ENCODE measurements at places on chromosomes 7 and 10.
A peak's percentile ranks its signal among the peaks of the same experiment; 100 is the strongest.

DNA sequence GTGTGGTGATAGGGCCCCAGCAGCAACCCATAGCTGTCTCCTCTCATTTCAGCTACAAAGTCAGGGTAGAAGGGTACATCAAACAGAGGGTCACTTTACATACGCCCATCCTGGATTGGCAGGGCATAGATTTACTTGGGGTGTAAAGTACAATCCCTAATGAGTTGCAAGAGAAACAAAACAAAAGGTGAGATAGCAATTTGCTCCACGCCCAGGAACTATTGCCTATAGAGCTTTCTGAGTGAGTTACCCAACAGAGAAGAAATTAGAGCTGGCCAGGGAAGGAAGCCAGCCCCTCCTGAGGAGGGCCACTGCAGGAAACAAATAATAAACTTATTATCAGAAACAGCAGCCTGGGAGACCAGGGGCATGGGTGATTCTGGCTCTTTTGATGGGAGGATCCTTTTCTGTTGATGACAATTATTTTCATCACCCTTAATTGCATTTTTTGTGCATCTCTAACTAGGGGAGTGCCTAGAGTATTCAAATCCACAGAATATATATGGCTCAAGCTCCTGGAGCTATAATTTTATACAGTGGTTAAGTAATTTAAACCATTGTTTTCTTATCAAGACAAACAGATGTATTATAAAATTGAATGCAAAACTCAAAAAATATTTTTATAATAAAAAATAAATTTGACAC lies 47.4 kb downstream of the SLC26A5 start:
- no peak for DNase-seq

- no peak for DNase-seq
Measured at GRCh38 chr10:29714096-29714874, 79.5 kb upstream of the SVIL start.

- no peak for DNase-seq
Measured at GRCh38 chr10:110636932-110637557, 7.1 kb upstream of the RBM20 start.

DNA sequence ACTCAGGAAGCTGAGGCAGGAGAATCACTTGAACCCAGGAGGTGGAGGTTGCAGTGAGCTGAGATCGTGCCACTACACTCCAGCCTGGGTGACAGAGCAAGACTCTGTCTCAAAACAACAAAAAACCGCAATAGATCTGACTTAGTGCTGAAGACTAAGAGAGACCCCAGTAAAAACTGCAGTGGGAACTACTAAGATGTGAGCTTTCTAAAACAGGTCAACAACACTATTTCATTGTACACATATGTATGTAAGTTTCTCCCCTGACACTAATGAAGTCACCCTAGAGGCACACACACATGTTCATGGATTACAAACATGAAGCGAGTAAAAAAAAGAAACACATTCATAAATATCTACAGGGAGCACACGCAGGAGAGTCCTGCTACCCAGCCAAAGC lies 68.3 kb downstream of the PDE1C start:
- DNase-seq, result no peak

- no peak for DNase-seq
Measured at GRCh38 chr10:28214219-28214618, 88.6 kb downstream of the MPP7 start.

DNA sequence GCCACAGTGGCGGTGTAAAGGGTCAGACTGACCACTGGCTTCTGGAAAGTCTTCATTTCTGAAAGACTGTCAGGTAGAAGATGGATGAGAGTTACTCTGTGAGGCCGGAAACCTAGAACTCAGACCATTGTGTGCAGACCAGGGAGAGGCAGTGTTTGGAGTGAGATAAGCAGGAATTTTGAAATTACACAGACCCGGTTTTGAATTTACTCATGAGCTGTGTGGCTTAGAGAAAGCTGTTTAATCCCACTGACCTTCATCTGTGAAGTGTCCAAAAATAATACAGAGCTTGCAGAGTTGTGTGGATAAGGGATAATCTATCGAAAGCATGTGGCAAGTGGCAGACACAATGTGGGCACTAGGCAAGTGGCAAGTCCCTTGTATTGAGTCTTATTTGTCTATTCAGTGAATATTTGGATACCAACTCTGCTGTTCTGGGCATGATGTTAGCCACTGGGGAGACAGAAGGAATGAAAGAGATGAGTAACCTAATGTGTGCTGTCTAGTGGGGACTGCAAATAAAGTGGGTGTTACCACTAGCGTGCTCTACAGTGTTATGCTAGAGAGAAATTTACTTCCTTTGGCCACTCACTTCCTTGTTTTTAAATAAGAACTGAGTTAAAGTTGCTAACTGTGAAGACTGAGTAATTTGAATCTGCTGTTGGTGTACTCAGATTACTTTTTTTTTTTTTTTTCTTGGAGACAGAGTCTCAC lies 69.4 kb downstream of the KIAA1217 start:
- no peak for DNase-seq

DNA sequence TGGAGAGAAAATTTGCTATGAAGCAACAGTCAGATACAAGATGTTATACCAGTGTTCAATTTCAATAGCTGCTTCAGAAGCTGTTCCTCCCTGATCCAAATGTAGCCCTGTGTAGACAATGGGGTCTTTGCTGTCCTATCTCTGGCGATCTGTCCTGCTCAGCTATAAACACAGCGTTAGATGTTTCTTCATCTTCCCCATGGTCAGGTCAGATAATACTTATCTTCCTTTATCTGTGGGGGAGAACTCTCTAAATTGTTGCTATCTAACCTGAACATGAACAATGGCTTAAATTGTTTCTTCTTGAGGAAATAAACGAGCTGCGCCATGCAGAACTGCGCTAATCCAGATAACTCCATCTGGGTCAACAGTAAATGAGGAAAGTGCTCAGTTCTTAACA lies 15.6 kb upstream of the KIAA1217 start:
- no peak for DNase-seq

DNA sequence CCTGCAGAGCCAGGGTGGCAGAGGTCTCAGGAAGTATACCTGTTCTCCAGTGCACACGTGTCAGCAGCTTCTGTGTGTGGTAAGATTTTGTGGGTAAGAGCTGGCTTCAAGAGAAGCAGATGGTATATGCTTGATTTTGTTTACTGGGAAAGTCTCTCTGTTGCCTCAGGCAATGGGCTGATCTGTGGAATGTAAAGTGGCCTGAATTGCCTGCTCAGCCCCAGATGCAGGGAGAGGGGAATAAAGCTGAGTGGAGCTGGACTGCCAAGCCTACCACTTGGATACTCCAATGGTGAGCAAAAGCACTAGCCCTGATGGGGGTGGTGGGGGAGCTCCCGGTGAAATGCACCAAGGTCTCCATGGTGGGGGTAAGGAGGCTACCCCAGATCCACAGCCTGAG lies 156.1 kb downstream of the WDR11 start:
- no peak for DNase-seq

DNA sequence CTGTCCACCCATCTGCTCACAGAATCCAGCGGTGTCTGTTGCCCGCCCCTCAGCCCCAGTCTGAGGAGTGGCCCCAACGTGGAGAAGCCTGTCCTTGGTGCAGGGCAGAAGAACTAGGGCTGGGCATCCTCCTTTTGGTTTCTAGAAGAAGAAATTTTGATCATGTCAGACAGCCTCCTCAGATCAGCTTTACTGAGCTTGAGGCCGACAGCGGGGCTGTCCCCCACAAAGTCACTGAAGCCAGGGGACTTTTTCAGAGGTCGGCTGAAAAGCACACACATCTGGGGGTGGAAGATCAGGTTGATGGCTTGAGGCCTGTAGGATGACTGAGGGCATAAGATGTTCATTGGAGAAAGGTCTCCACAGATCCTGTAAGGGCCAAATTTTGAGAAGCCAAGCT lies 767.9 kb downstream of the GRID1 start:
- no peak for DNase-seq

- DNase-seq, result no peak
Measured at GRCh38 chr10:6607778-6608177, 27.7 kb upstream of the PRKCQ start.

GRCh38 chr10:71084061-71084817 lies 128.1 kb upstream of the UNC5B start:
- no peak for DNase-seq

- no peak for DNase-seq
Measured at GRCh38 chr10:80485076-80485945, 31.2 kb downstream of the TSPAN14 start.

GRCh38 chr7:4174016-4174415 lies 508.1 kb upstream of the FOXK1 start:
- DNase-seq, result no peak

DNA sequence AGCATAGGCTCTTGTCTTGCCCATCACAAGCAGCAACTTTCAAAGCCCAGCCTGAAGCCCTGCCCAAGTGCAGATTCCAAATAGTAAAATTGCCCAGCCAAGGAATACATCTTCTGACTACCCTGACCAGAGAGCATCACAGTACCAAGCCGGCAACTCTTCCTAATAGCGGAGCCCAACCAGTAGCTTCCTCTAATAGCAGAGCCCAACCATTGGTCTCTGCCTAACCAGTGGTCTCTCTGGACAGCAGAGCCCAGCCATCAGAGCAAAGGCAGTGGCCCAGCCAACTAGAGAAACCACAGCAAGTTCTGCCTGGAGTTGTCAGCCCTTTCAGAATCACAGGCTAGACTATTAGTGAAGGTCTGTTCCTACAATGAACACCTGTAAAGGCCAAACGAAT lies 285.6 kb downstream of the HGF start:
- no peak for DNase-seq

DNA sequence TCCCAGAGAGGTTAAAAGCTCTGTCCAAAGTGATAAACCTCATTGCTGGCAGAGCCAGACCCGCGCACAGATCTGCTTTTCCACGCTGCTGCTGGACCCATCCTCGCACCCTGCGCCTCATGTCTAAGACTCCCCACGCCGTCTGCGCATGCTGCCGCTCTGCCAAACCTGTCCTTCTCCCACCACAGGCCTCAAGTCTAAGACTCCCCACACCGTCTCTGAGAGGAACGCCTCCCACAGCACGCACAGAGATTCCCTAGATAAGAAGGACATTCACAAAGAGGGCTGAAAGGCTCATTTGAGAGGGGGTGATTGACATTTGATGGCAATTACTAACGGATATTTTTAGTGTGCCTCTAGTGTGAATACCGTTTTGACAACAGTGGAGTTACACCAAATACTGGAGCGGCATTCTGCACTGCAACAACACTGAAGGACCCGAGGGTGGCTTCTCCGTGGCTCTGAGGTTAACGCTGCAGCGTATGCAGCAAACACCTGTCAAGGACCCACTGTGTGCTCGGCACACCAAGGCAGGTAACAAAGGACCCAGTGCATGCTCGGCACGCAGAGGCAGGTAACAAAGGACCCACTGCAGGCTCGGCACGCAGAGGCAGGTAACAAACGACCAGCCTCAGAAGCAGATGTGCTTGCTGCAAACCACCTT lies 231.4 kb downstream of the DNAJB6 start:
- no peak for DNase-seq

DNA sequence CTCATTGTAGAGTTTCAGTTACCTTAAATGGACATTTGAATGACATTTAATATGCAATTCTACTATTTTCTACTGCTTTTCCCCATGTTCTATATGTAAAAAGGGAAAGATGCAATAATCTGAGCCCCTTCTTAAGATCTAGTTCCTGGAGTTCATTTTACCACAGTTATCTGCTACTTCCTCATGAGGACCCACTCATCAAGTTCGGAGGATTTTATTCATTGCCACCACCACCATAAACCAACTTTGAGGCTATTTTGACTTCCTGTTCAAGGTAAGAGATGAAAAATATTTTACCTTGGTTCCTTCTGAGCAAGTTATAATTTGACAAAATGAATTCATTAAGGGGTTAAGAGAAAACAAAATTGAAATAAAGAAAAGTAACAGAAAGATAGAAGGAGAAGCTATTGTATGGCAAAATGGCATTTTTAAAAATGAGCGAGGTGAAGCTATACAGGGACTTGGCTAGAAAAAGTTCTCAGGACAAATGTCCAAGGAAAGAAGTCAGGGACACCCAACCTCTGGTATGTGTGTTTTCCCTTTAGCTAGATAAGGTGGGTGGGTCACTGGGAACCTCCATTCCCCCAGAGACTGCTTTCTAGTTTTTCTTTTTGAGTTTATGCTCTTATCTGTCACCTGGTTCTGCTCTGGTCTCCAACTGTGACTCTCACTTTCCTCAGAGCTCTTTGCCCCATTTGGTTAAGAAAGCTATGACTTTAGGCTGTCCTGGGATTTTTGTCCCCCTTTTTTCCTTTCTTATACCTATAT lies 14.9 kb upstream of the FAM3C start:
- no peak for DNase-seq

DNA sequence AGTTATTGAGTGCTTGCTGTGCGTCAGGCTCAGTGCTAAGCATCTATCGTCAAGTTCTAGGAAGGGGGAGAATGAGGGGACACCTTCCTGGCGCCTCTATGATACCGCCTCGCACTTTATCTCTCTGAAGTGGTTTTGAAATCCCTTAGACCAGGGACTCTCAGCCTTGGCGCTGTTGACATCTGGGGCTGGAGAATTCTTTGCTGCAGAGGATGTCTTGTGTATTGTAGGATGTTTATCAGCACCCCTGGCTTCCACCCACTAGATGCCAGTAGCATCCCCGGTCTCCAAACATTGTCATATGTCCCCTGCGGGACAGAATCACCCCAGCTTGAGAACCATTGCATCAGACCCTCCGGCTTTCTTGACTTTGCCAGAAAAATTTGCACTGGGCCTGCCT lies 285.5 kb downstream of the CCDC3 start:
- no peak for DNase-seq

- DNase-seq, result no peak
Measured at GRCh38 chr10:76230921-76231285, 799.5 kb downstream of the LRMDA start.

GRCh38 chr10:61786728-61787127 lies 114.8 kb upstream of the ARID5B start:
- peak; percentile 7 for DNase-seq

DNA sequence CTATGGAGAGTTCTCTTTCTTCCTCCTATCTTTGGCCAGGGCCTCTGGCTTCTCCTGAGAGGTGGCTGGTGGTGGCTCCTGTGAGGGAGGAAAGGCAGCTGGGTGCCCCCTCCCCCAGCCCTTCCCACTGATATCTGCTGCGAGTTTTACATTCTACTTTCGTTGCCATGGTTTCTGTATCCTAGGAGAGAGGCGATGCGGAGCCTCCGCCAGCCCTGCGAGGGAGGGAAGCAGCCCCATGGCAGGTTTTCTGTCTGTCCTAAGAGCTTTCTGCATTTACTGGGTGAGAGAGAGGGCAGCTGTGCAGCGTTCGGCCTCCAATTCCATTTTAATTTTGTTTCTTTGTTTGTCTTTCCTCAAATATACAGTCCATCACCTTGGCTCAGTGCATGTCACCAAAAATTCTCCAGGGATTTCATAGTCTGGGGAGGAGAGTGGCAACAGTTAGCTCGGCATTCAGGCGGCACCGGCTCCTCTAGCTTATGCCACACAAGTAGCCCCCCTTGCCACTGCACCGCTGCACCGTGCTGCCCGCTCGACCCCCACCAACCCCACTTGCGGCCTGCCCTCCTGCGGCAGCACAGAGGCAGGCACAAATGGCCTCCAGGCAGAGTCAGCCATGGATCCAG lies 20.4 kb downstream of the DNAJB12 start:
- no peak for DNase-seq

DNA sequence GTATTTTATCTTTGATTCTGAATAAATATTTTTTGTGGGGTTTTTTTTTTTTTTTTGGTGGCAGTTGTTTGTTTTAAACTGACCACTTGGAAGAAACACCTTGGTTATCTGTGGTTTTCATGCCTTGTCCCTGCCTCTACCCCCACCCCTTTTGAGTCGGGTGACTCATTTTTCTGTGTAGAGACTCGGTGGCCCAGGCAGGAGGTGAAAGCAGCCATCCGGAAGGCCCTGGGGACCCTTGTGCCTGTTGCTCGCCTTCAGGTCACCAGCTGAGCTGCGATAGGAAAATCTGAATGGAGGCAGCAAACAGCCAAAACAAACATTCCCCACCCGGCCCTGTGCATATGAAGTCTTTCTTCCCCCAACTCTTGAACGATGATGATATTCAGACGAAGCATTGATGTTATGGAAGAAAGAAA lies 22.8 kb downstream of the CYP17A1 start:
- no peak for DNase-seq

Measured in CD4-positive, alpha-beta T cell treated with Interleukin-4 for 4 hours (primary cell).